ENCODE measurements at places on chromosomes 6 and 20. TPM values are rescaled to one million over a fixed set of nuclear protein-coding genes. Genes with fewer than 3 reads are reported as not detected.

The WFDC5 gene
- total RNA-seq, result not detected

The IMPG1 gene
- not detected for total RNA-seq

The CALHM6 gene
- total RNA-seq, result not detected

The PROKR2 gene
- not detected for total RNA-seq

The TTK gene
- total RNA-seq, result 18.9 TPM

All from A549 treated with GW870086 at 1 μM for 4 hours (cell line).